Activated CD4-positive, alpha-beta T cell treated with anti-CD3 and anti-CD28 coated beads for 36 hours (primary cell): ENCODE measurements at places on chromosomes 7 and 10. TPM values are rescaled to one million over a fixed set of nuclear protein-coding genes. Genes with fewer than 3 reads are reported as not detected.

PPRC1 gene
- total RNA-seq: 61.3 TPM

IGFBP1 gene
- not detected for total RNA-seq

IL2RA gene
- total RNA-seq: 659 TPM

HABP2 gene
- total RNA-seq: not detected

FAM237B gene
- total RNA-seq: not detected
